ENCODE measurements at places on chromosomes 5 and 9.
A peak's percentile ranks its signal among the peaks of the same experiment; 100 is the strongest.

DNA sequence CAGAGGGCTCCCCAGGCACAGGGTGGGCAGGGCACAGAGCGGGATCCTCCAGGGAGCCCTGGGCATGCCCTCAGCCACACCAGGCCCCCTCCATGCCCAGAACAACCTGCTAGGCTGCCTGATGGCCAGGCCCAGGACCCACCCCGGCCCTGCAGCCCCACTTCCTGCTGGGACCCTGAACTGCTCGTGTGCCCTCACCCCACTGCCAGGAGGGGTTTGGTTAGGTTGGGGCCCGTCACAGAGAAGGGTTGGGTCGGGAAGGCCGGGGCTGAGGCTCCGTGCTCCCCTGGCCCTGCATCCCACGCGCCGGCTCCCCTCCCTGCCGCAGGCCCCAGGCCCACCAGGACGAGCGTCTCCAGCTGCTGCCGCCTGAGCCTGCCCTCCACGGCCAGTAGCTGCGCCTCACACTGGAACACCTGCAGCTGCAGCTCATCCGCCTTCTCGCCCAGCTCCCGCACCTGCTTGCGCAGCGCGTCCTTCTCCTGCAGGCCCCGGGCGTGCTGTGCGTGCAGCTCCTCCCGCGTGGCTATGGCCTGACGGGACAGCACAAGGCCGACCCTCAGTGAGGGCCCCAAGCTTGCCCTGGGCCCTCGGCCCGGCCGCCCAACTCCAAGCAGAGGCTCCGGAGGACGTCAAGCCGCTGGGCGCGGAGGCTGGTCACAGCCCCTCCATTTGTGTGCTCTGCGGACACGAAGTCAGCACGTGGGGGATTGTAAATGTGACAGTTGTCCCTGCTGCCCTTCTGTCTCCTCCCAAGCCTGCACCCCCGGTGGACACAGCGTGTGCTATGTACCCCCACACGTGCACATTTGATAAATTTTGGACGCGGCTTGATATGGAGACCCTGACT, 4.0 kb upstream of the DNLZ start:
- DNase-seq = no peak

GRCh38 chr9:77511525-77511924, 136.6 kb downstream of the GNA14 start:
- no peak for DNase-seq

- no peak for DNase-seq
Observed at GRCh38 chr5:179759581-179760551, 27.2 kb downstream of the MAML1 start.

- DNase-seq = no peak
Observed at GRCh38 chr9:126411948-126412284, 85.3 kb downstream of the MVB12B start.

DNA sequence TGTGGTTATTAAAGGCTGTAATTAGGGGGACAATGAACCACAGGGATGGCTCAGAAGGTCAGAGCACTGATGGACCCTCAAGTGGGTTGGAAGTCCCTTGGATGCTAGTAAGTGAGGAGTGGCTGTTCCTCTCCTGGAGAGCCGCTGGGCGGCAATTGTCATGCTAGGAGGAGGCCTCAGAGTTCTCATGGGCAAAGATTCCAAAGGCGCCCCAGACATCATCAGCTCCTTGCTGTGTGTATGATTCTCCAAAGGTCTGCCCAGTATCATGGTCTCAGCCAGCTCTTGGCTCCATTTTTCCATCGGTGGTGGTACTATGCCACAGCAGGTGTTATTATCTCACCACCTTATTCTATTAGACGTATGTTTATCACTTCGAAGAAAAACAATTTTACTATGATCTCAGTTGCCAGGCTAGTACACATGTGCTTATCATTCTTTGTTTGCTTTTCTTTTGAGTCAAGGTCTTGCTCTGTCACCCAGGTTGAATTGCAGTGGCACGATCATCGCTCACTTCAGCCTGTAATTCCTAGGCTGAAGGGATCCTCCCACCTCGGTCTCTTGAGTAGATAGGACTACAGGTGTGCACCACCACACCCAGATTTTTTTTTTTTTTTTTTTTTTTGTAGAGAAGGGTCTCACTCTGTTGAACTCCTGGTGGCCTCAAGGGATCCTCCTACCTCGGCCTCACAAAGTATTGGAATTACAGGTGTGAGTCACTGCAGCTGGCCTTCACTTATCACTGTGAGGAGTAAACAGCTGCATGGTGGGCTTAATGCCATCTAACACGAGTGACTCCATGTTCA, 46.8 kb downstream of the EXOSC2 start:
- no peak for DNase-seq

DNA sequence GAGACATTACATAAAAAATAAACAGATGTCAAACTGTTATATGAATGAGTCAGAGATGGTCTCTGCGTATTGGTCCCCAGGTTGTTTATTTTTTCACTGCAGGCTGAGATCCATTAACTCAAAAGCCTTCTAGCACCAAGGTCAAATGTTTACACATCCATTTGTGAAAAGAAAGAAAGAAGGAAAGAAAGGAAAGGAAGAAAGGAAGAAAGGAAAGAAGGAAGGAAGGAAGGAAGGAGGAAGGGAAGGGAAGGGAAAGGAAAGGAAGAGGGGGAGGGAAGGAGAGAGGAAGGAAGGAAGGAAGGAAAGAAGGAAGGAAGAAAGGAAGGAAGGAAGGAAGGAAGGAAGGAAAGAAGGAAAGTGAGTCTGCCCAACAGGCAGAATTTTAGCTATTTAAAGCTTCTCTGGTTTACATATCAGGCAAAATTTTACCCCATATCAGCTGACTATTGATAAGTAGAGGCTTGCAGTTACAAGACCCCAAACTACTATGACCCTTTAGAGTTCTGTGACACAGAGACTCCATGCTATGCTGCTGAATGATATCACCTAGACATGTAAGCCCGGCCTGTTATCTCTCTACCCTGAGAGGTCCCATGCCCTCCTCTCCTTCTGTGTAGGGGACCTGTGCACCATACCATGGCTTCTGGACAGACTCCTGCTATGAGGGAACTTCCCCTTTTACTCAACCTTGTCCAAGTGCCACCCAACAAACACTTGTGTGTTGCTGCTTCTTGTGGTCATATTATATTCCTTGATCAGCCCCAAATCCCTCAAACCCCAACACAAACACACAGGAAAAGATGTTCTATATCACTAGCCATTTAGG, 59.0 kb downstream of the DRD1 start:
- DNase-seq = no peak

- DNase-seq = peak; percentile 34
Observed at GRCh38 chr9:135289081-135289491, 190.5 kb upstream of the PPP1R26 start.

DNA sequence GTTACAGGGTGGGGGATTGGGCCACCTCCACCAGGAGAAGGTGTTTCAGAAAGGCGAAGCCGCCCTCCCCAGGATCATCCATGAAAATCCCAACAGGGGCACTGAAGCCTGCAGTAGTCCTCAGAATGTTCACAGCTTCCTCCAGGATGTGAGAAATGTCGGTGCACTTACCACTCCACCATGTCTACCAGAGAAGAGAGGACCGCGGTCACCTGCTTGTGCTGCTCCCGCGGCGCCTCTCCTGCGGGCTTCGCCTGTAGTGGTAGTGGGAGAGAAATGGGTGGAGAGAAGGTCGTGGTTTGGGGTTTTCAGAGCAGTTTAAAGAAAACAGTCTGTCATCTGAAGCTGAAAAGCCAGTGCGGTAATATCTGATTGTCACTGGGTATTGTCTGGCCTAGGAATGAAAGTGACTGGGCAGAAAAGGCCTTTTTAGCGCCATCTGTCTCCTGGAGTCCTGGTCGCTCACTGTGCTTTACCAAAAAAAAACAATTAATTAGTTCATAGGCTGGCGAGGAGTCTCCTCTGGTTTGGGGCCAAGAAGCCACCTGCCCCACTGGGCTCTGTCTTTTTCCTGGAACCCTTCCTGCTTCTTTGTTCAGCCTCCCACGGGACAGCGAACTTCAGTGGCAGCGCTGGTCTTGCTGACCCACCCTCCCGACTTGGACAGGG, 23.0 kb upstream of the PPP1R26 start:
- no peak for DNase-seq

DNA sequence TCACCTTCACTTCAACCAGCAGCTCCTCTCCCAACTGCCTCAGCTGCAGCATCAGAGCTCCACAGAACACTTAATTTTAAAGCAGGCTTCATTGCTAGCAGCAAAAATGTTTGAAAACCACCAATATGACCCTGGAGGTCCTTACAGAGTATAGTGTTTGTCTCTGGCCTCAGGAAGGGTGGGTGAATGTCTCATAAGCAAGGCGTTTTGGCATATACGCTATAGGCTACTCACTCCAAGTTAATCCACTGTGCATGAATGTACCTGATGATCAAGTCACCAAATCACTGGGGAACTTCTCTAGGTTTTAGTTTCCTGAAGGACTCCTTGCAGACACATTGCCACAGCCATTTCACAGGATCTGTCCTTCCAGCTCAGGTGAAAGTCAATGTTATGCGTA, 125.3 kb downstream of the GABBR2 start:
- no peak for DNase-seq

DNA sequence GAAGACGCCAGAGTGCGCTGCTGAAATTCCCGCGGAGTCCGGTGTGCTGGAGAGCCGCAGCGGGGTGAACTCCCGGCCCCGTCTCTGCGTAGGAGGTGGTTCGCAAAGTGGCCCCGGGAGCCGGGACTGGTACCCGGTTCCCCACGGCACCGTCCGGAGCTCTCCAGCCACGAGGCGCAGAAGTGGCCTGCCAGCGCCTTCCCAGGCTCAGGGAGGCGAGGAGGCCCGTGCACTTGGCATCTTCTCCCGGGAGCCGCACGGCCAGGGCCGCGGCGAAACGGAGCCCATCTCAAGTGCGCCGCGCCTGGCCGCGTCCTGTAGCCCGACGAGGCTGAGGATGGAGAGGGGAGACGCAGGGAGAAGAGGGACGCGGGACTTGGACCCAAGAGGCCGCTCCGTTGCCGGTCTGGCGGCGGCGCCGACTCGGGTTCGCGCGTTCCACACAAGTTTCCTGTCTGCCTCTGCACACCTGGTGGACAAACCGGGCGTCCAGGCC, 1.1 kb upstream of the IRX1 start:
- no peak for DNase-seq

GRCh38 chr9:136484153-136485048, 1.6 kb upstream of the SEC16A start:
- no peak for DNase-seq

Measured in urothelium cell line (cell line).